ENCODE measurements at places on chromosomes 5 and 9. TPM values are rescaled to one million over a fixed set of nuclear protein-coding genes. Genes with fewer than 3 reads are reported as not detected.

Gene SPAAR
- polyA plus RNA-seq: not detected

Gene GPR150
- polyA plus RNA-seq: 1.9 TPM

- DNase-seq: no peak
These were observed 561.1 kb downstream of the EBF1 start for GRCh38 chr5:158538506-158539074.

Gene PDLIM4
- not detected for polyA plus RNA-seq
